Spinal cord (tissue), 10 donors: ENCODE measurements at places on chromosomes 16 and 17. TPM values are rescaled to one million over a fixed set of nuclear protein-coding genes. Genes with fewer than 3 reads are reported as not detected.

DNA sequence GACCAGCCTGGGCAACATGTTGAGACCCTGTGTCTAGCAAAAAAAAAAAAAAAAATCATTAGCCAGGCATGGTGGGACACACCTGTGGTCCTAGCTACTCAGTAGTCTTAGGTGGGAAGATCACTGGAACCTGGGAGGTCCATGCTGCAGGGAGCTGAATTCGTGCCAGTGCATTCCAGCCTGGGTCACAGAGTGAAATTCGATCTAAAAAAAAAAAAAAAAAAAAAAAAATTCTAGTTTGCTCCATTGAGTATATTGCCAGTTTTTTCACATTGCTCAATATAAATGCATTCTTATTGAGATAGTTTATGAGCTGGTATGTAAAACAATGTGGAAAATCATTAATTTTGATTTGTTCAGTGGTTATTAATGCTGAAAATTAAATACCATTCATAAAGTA is 52.0 kb downstream of the ABHD15 start:
- DNase-seq, result no peak
- H3K36me3 ChIP-seq, result peaks cover 69% of the 10 kb centered on the region
- H3K4me3 ChIP-seq, result no peak overlapping the region
- no peaks in the 10 kb centered on the region for H3K27me3 ChIP-seq
- no peaks in the 10 kb centered on the region for H3K4me1 ChIP-seq

- no peaks in the 10 kb centered on the region for H3K27me3 ChIP-seq
- H3K4me1 ChIP-seq, result peaks cover 63% of the 10 kb centered on the region
Measured at GRCh38 chr16:85447693-85448313, 165.3 kb upstream of the GSE1 start.

GRCh38 chr16:84729716-84730320 is 30.0 kb downstream of the USP10 start:
- peaks cover 5% of the 10 kb centered on the region for H3K36me3 ChIP-seq
- no peak for DNase-seq
- H3K4me1 ChIP-seq, result peaks cover 15% of the 10 kb centered on the region
- no peak overlapping the region for H3K4me3 ChIP-seq
- H3K27ac ChIP-seq, result no peak overlapping the region
- no peaks in the 10 kb centered on the region for H3K27me3 ChIP-seq

GRCh38 chr16:73743665-73744496 is 552.7 kb upstream of the PSMD7 start:
- no peaks in the 10 kb centered on the region for H3K27me3 ChIP-seq
- no peak overlapping the region for H3K27ac ChIP-seq
- H3K4me1 ChIP-seq, result no peaks in the 10 kb centered on the region

FADS6 gene
- 1.9 TPM for total RNA-seq

FAM117A gene
- total RNA-seq, result 3.0 TPM

SNX20 gene
- 1.1 TPM for total RNA-seq
